ENCODE measurements at places on chromosomes 4 and X. TPM values are rescaled to one million over a fixed set of nuclear protein-coding genes. Genes with fewer than 3 reads are reported as not detected.

ITGB1BP2 gene
- total RNA-seq = 3.2 TPM

DNA sequence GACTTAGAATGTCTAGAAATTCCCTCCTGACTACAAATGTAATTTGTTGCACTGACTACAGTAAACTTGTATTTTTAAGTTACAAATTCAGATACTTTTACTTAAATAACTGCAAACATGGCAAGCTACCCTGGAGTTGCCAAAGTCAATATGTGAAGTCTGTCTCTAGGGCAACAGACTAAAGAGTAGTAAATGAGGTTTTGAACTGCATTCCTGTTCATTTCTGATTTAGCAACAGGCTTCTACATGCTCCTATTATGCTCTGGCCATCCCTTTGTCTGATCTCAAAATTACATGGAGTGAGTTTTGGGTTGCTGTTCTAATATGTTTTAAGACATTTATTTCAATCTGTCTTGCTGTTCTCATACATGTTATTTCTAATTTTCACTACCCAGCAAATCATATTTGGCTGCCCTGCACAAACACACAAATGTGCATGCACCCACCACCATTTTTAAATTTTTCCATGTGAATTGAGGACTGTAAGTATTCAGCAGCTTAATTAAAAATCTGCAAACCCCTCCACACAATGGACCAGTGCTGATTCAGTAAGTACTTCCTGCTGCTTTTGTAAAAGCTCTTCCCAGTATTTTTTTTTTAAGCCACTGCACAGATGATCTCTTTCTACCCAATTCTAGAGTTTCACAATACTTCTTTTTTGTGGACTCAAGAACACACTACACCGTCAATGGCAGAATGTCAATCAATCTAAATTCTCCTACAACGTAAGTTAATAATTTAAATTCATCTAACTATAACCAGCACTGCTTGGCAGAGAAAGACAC, 26.7 kb downstream of the SH3RF1 start:
- no peak for DNase-seq

DNA sequence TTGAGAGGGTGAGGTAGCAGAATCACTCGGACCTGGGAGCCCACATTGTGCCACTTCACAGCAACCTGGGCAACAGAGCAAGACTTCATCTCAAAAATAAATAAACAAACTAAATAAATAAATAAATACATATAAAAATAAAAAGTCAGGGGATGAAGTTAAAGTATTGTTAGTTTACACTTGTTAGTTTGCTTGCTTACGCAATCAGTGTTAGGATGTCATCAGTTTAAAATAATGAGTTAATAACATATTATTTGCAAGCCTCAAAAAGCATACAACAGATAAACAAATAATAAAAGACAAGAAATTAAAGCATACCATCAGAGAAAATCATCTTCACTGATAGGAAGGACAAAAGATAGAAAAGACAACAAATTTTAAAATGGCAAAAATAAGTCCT, 891.1 kb upstream of the PCDH7 start:
- DNase-seq = no peak

- no peak for DNase-seq
Measured at GRCh38 chrX:69128588-69128987, 36.7 kb downstream of the PJA1 start.

DNA sequence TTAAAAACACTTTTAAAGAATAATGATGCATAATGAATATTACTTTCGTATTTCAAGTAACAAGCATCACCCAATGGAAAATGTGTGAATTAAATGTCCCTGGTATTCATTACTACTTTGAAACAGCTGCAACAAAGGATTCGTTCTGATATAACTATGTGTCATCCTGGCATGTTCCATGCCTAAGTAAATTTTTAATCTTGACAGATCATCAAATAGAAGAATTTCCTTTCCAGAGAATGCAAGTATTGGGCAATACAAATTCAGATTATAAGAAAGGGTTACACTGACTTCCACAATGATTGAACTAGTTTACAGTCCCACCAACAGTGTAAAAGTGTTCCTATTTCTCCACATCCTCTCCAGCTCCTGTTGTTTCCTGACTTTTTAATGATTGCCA, 105.3 kb downstream of the SPCS3 start:
- DNase-seq = no peak

DNA sequence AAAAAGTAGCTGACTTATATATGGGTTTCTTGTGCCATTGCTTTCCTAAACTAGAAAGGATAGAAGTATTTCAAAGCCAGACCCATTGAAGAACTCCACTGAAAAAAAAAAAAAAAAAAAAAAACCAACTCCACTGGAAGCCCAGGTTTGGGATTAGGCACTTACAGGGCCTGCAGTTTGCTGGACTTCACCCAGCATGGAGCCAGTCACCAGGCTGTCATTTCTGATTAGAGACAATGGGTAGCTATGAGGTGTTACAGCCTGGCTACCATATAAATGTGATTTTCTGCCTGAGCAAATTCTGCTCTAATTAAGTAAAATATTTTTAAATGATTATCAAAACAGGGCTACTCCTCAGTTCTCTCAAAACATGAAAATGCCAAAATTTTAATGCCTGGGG, 49.5 kb downstream of the HS6ST2 start:
- DNase-seq = no peak

AIFM1 gene
- 26.6 TPM for total RNA-seq

GRCh38 chr4:153142700-153143438, 61.4 kb upstream of the TRIM2 start:
- DNase-seq = peak; percentile 78

RRH gene
- total RNA-seq = not detected

PCSK1N gene
- total RNA-seq = 1.0 TPM

GRCh38 chrX:9855561-9856283, 69.5 kb downstream of the SHROOM2 start:
- no peak for DNase-seq

- no peak for DNase-seq
Measured at GRCh38 chr4:25088093-25088952, 57.6 kb upstream of the LGI2 start.

UGT2A1 gene
- total RNA-seq = 0.59 TPM

GAGE1 gene
- not detected for total RNA-seq

DNA sequence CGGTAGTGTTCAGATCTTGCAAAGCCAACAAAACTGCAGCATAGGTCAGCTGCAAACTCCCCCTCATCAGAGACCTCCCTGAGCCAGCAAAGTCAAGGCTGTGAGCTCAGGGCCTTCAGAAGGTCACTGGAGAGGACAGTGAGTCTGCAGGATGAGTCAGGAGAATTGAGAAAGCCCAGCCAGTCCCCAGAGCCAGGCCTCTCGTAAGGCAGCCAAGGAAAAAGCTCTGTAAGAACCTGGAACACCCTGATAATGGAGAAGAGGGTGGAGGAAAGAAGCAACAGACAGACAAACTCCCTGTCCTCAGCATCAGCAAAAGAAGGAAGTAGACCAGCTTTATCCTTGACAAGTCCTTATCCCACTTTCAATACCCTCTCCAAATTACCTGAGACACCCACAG, 33.0 kb downstream of the GRIA3 start:
- no peak for DNase-seq

CNGA1 gene
- total RNA-seq = 0.20 TPM

DNA sequence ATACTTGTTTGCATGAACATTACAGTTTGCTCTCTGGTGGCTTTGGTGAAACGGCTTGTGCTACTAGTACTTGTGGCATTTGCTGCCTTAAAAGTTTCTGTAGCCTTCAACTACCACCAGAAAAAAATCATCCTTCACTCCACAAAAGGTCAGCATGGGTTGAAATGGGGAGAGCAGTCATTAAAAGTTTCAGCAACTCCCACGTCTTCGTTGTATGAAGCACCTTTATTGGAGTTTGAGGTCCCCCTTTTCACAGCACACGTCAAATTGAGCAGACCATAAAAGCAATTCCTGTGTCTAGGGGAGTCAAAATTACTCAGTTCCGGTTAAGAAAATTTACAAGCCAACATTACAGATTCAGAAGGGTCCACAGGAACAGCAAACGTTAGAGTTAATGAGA, 23.0 kb upstream of the CCNA2 start:
- no peak for DNase-seq

MSL3 gene
- total RNA-seq = 32.2 TPM

DNA sequence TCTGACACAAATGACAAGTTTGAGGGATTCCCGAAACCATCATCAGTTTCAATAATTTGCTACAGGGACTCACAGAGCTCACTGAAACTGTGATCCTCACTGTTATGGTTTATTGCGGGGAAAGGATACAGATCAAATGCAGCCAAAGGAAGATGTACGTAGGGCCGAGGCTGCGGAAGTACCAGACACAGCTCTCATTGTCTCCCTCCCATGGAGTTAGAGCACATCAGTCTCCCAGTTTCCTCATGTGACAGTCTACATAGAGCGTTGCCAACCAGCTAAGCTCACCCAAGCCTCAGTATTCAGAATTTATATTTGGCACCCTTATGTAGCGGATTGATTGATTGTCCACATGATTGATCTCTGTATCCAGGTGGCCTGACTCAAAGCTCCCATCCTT, 137.8 kb upstream of the TENM3 start:
- DNase-seq = no peak

NPY1R gene
- not detected for total RNA-seq

GLRA2 gene
- not detected for total RNA-seq

- DNase-seq = no peak
Measured at GRCh38 chr4:69057620-69058409, 38.5 kb upstream of the UGT2B7 start.

TRIM60 gene
- total RNA-seq = not detected

RNF150 gene
- 0.46 TPM for total RNA-seq
